ENCODE measurements at places on chromosomes 2 and 18.

DNA sequence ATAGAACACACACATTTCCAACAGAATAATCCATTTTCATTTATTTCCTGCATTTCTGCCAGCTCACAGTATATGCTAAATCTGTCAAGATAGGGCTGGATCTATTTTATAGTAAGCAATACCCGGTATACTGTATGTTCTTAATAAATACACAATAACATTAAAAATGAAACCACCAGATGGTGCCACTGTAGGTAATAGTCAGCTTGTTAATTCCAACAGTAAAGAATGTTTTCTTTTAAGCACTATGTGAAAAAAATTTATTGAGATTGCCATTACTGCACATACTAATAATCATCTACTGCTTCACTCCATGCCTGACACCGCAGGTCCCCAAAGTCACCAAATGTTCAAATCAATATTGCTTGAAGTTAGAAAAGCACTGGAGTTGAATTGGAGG is 131.5 kb upstream of the PGAP1 start:
- DNase-seq: no peak

DNA sequence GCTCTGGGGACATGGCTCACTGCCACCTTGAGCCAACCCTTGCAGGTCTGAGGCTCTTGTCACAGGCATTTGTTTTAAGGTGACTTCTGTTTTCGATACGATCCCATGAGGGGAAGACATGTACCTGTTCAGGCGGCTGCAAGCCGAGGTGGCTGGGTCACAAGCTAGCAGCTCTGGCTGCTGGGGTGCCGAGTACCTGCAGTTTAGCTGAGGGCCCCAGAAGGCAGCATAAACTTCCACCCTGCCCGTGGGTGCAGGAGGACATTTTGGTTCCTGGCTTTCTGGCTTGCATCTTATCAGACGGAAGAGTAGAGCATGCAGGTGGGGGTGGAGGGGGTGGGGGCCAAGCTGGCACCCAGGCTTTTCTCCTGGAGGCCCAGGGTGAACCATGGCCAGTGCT is 28.4 kb downstream of the COA5 start:
- DNase-seq: no peak

DNA sequence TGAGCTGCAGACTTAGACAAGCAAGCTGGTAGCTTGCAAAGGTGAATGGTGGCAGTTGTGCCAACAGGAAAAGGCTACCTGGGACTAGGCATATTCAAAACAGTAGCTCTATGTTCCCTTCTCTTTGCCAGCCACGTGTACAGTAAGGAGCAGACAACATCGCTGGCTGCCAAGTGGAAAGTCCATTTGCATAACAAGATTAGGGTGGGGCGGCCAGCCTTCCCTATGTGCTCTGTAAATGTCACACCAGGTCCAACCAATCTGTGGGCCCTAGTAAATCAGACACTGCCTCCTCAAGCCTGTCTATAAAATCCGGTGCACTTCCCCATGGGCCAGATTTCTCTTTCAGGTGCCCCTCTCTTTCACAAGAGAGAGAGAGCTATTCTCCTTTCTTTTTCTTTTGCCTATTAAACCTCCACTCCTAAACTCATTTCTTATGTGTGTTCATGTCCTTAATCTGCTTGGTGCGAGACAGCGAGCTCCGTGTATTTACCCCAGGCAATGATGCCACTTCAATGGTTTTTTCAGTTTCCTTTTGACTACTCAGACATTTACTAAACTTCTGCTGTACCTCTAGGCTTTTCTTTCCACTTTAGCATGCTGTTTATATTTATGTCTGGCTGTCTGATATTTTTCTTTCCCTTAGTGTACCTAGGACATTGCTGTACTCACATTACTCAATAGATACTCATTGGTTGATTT is 297.4 kb upstream of the GCFC2 start:
- DNase-seq: no peak

- no peak for DNase-seq
Observed at GRCh38 chr2:157415591-157416101, 28.2 kb downstream of the CYTIP start.

- no peak for DNase-seq
Observed at GRCh38 chr2:30690126-30690561, 117.1 kb downstream of the CAPN13 start.

GRCh38 chr2:186531257-186531775 is 45.3 kb downstream of the ZC3H15 start:
- no peak for DNase-seq

DNA sequence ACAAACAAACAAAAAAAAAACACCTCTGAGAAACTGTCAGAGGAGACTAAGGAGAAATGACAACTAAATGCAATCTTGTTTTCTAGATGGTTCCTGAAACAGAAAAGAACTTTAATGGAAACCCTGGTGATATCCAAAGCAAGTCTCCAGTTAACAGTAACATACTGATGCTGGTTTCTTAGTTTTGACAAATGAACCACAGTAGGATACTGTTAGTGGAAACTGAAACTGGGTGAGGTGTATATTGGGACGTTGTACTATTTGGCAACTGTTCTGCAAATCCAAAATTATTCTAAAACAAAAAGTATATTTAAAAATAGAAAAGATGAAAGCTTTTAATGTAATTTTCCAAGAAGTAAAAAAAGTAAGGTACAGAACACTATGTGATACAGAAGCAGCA is 11.4 kb downstream of the SESTD1 start:
- DNase-seq: no peak

DNA sequence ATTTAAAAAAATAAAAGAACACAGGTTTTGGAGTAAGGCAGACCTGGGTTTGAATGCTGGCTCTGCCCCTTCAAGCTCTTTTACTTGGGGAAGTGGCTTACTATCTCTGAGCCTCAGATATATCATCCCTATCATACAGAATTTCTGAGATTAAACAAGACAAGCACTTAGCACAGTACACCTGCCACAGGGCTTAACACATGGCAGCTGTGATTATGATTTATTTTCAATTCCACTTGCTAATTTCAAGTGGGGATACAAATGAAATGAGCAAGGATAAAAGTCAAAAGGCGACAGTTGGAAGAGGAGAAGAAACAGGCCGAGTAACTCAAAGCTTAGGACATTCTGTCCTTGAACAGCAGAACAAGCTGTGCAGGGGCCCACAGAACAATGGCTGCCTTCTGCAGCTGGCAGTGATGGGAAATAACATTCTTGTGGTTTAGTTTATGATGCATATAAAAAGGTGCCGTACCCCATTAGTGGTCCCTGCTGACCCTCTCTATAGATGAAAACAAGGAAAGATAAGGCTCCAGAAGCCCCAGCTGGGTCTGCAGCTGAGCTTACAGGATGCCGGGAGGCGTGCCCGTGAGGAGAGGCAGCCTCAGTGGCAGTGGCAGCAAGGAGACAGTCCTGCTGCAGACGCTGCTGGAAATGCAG is 45.3 kb downstream of the KIF3C start:
- no peak for DNase-seq

DNA sequence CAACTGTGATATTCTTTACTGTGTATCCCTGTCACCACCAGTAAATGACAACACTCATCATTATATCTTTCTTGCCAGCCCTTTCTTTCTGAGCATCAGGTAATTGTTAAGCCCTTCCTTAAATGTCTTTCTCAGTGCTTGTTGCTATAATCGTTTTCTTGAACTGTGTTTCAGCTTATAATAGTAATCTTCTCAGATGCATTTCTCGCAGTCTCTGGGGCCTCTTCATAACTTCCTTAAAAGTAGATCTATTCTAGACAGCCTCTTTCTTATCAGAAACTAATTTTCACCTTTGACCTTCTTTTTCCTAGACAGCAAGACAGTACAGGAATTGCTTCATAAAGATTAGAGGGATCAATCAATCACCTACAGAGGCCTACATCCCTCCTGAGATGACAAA is 648.1 kb downstream of the CPS1 start:
- DNase-seq: no peak
